Activated naive CD8-positive, alpha-beta T cell treated with anti-CD3 and anti-CD28 coated beads, Interleukin-2, amount 10 ng/mL, durations not matched to agents 7 days and 5 days (primary cell): ENCODE measurements at places on chromosomes 4 and X. TPM values are rescaled to one million over a fixed set of nuclear protein-coding genes. Genes with fewer than 3 reads are reported as not detected.

The PNMA3 gene
- 6.3 TPM for total RNA-seq

The SMARCA1 gene
- not detected for total RNA-seq

GRCh38 chrX:28552882-28553829 is 34.1 kb upstream of the IL1RAPL1 start:
- no peak overlapping the region for H3K4me3 ChIP-seq
- H3K27me3 ChIP-seq, result no peaks in the 10 kb centered on the region
- no peak for DNase-seq
- H3K4me1 ChIP-seq, result no peaks in the 10 kb centered on the region
- no peak overlapping the region for H3K27ac ChIP-seq
- no peaks in the 10 kb centered on the region for H3K36me3 ChIP-seq

DNA sequence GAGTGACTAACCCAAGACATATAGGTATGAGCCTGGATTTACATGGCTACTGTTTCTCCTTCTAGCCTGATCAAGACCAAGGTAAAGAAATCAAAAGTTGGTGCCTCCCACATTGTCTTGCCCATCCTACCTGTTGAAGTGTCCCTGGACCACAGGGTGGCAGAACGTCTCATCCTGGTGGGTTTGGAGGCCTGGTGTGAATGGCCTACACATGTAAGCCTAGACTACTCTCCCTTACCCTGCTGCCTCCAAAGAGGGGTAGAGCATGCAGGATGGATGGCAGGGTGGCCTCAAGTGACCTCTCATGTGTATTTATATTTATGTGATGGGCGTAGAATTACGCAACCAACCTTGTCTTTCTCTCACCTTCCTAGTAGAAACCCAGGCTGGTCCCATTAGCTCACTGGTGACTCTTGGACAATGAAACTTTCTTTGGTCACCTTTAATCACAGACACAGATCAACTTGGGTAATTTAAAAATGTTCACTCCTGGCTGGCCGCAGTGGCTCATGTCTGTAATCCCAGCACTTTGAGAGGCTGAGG is 73.3 kb upstream of the SOD3 start:
- DNase-seq, result no peak
- no peaks in the 10 kb centered on the region for H3K4me1 ChIP-seq
- H3K36me3 ChIP-seq, result no peaks in the 10 kb centered on the region
- H3K27me3 ChIP-seq, result no peaks in the 10 kb centered on the region
- no peak overlapping the region for H3K4me3 ChIP-seq

DNA sequence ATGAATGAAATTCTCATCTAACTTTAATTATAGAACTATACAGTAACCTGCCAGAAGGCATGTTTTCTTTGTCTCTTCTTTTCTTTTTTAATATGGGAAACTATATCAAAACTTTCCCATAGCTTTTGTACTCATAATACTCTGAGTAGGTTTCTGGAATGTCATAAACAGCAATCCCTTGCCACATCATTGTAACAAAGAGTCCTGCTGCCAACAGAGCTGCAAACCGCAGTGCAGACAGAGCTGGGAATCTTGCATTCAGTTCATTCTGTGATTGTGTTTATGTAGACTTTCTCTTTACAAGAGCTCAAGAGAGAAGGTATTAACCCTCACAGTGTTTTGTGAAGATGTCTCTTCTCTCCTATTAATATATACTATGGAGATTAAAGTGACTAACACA is 304.4 kb upstream of the SLIT2 start:
- no peak overlapping the region for H3K27ac ChIP-seq
- no peaks in the 10 kb centered on the region for H3K27me3 ChIP-seq
- no peaks in the 10 kb centered on the region for H3K4me1 ChIP-seq
- no peaks in the 10 kb centered on the region for H3K36me3 ChIP-seq
- no peak for DNase-seq

DNA sequence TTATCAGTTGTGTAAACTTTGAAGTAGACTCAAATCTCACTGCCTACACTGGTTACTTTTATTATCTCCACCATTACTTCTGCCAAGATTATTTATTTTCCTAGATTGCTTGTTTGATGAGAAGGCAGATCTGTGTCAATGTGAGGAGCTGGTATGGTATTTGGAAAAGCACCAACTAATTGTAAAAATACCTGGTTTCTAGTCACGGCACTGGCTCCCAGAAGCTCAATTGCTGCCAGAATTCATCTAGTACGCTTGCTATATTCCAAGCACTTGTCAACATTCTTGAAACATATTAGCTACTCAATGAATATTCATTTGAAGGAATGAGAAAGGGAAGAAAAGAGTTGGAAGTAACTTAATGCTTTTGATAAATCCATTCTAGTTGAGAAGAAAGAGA is 1376.8 kb upstream of the ADGRL3 start:
- H3K27me3 ChIP-seq, result no peaks in the 10 kb centered on the region
- H3K27ac ChIP-seq, result no peak overlapping the region
- no peak for DNase-seq
- no peaks in the 10 kb centered on the region for H3K4me1 ChIP-seq
- H3K36me3 ChIP-seq, result no peaks in the 10 kb centered on the region

The XAGE2 gene
- total RNA-seq, result not detected

DNA sequence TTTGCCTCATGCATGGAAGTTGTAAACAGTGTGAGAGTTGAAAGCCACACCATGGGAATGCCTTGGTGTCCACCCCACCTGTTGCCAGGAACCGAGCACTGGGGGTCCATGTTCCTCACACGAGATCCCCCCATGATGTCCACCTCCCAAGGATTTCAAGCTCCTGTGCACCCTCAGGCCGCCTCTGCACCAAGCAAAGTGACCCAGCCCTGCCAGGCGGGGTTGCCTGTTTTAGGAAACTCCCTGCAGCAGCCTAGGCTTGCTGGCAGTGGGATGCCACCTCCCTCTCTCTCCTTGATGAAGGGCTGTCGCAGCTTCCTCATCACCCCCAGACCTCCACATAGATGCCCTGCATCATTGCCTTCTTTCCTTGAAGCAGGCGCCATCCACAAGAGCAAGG is 82.8 kb downstream of the GPR143 start:
- H3K27me3 ChIP-seq, result no peaks in the 10 kb centered on the region
- peaks cover 2% of the 10 kb centered on the region for H3K36me3 ChIP-seq
- no peak for DNase-seq
- H3K4me1 ChIP-seq, result peaks cover 2% of the 10 kb centered on the region
- no peak overlapping the region for H3K27ac ChIP-seq
- H3K4me3 ChIP-seq, result no peak overlapping the region

The HELT gene
- not detected for total RNA-seq

The ODAPH gene
- total RNA-seq, result 0.31 TPM

DNA sequence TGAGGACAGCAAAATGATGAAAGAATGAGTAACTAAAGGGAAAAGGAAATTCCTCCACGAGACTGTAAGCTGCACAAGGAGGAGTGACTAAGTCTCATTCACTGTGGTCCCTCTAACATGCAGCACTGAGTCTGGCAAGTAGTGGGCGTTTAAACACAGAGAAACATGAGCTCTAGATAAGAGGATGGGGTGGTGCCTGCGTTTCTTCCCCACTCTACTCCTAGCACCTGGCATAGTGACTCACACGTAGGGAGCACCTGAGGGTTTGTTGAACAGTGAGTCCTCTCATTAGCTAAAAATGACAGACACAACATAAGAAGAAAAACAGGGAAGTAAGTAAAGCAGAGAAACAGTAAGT is 105.8 kb upstream of the CBR4 start:
- no peak for DNase-seq
- no peak overlapping the region for H3K27ac ChIP-seq
- no peaks in the 10 kb centered on the region for H3K27me3 ChIP-seq

The TMPRSS11B gene
- not detected for total RNA-seq

The RAB33A gene
- total RNA-seq, result 33.1 TPM

DNA sequence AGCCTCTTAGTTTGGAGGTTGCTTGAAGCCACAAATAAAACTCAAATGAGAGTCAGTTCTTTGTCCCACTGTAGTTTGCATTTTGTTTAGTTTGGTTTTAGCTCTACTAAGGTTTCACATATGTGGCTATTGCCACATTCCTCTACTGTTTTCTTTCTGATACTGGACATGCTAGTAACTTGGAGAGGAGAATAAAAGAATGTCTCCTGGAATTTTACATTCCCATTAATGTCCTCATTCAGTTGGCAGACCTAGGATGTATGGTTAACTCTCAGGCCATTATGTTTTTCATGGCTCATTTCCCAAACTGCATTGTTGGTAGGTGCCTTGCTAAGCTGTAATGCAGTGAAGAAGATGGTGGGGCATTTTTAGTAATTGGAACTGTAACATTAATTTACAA is 29.9 kb downstream of the UPRT start:
- no peak overlapping the region for H3K27ac ChIP-seq
- no peak for DNase-seq
- no peak overlapping the region for H3K4me3 ChIP-seq
- H3K36me3 ChIP-seq, result peaks cover 32% of the 10 kb centered on the region
- H3K4me1 ChIP-seq, result no peaks in the 10 kb centered on the region

GRCh38 chr4:152689615-152690501 is 10.1 kb upstream of the TMEM154 start:
- H3K4me3 ChIP-seq, result no peak overlapping the region
- H3K4me1 ChIP-seq, result no peaks in the 10 kb centered on the region
- DNase-seq, result no peak
- H3K27ac ChIP-seq, result no peak overlapping the region
